ENCODE measurements at places on chromosomes 13 and 19. TPM values are rescaled to one million over a fixed set of nuclear protein-coding genes. Genes with fewer than 3 reads are reported as not detected.

Gene CCNA1
- total RNA-seq = 4.0 TPM

Gene ONECUT3
- not detected for total RNA-seq

Gene DLL3
- 11.3 TPM for total RNA-seq

Gene SHC2
- total RNA-seq = 3.5 TPM

Gene KCNN1
- 11.0 TPM for total RNA-seq

Gene ARID3A
- 77.4 TPM for total RNA-seq

Gene DIAPH3
- 30.8 TPM for total RNA-seq

Gene CEBPA
- total RNA-seq = 3.0 TPM

Gene GPALPP1
- total RNA-seq = 30.2 TPM

Gene WTIP
- 15.4 TPM for total RNA-seq

Gene ZNF83
- 19.7 TPM for total RNA-seq

Gene FBN3
- total RNA-seq = 39.0 TPM

Gene C5AR1
- not detected for total RNA-seq

Gene ZNF223
- total RNA-seq = 3.9 TPM

Gene TSPAN16
- not detected for total RNA-seq

Gene ABHD17A
- 41.2 TPM for total RNA-seq

Gene NAT14
- 69.1 TPM for total RNA-seq

Gene DAND5
- total RNA-seq = 0.17 TPM
